ENCODE measurements at places on chromosomes 5 and 9. TPM values are rescaled to one million over a fixed set of nuclear protein-coding genes. Genes with fewer than 3 reads are reported as not detected.

DNA sequence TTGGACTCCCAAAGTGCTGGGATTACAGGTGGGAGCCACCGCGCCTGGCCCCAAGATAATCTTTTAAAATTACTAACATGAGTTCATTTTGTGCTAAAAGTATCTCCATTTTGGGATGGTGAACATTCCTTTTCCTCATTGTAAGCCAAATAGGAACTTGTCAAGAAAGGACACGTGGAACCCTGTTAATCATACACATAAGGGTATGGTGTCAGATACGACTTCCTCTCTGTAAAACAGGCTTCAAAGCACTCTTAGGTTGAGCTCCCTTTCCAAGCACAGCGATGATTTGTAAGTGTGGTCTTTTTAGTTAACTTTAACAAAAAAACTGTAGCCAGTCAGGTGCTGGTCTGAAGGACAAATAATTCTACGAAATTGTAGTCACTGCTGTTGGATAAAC is 132.7 kb downstream of the UNC13B start:
- no peak for DNase-seq

Gene LCN1
- total RNA-seq: not detected

DNA sequence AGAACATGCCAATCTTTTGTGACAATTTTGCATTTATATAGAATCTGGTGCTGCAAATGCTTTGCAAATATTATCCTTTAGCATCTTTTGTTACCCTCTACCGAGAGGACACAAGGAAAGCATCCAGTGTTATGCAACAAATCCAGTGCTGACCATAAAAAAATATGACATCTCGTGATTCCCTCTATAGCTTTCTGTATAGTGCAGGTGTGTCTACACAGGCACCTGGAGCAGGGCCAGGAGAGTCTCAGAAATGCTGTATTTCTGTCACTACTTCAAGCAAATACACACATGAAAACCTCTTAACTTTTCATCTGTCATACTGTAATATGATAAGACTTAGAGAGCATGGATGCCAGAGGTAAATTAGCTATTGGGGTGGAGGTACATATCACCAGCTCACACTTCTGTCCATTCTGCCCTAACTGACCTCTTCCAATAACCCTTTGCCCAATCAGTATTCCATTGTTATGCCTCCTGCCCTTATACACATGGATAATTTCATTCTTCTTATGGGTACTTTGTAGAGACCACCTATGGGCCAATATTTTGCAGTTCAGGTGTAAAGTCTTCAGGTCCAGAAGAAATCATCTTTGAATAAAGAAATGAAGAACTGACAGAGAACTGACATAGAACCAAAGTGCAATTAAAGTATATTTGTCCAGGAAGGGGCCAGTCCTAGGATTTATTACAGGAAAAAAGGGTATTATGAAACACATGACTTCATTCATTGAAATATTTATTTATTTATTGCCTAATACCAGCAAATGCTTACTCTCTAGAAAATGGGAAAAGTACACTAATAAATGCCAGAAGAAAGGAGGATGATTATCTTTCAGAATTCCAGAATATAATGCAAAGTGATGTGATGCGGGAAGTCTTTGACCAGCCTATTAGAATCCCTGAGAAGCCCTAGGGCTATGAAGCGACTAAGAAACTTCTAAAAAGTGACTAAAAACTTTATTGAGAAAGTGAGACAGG is 106.5 kb downstream of the EPB41L4A start:
- DNase-seq: no peak

- DNase-seq: peak; percentile 33
Observed at GRCh38 chr9:131627648-131628458, 82.5 kb downstream of the PRRT1B start.

Gene PCDHB13
- total RNA-seq: not detected

Gene SIT1
- 24.2 TPM for total RNA-seq

DNA sequence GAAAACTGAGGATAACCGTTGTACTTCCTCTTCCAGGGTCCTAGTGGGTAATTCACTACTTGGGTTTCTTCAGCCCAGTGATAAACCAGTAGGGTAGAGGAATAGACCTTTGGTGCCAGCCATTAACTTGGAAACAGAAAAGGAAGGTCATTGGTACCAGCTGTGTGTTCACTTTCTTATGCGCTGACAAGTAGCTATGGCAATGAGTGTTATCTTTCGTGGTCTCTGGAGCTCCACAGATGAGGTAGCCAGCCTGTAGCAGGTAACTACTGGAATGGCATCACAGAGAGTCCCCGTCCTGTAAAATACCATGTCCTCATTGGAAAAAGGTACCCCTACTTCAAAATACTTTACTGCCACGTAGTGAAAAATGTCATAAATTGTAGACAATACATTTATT is 2.3 kb downstream of the UHRF2 start:
- no peak for DNase-seq

GRCh38 chr5:58754250-58754649 is 171.4 kb downstream of the RAB3C start:
- DNase-seq: no peak

DNA sequence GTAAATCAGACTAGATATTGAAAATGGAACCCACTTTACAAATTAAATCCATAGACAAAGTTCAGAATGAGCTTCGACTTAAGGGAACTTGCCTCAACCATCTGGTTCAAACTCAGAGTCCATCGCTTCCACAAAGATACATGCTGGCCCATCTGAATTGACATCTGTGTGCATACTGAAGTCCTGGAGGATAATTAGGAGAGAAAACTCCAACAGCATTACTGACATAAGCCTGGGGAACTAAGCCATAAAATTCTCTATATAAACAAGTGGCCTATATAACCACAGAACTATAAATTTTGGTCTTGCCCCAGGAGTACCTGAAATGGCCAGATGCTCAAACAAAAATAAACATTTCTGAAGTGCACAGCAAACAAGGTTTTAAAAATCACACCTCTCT is 94.4 kb downstream of the IZUMO3 start:
- DNase-seq: no peak

Gene HAVCR2
- total RNA-seq: 8.1 TPM

GRCh38 chr9:128070874-128071273 is 2.8 kb downstream of the SLC25A25 start:
- no peak for DNase-seq

Gene SLC45A2
- total RNA-seq: 0.93 TPM

Gene SCGB3A2
- not detected for total RNA-seq

GRCh38 chr9:88196142-88196790 is 58.0 kb upstream of the SPATA31C2 start:
- DNase-seq: no peak

DNA sequence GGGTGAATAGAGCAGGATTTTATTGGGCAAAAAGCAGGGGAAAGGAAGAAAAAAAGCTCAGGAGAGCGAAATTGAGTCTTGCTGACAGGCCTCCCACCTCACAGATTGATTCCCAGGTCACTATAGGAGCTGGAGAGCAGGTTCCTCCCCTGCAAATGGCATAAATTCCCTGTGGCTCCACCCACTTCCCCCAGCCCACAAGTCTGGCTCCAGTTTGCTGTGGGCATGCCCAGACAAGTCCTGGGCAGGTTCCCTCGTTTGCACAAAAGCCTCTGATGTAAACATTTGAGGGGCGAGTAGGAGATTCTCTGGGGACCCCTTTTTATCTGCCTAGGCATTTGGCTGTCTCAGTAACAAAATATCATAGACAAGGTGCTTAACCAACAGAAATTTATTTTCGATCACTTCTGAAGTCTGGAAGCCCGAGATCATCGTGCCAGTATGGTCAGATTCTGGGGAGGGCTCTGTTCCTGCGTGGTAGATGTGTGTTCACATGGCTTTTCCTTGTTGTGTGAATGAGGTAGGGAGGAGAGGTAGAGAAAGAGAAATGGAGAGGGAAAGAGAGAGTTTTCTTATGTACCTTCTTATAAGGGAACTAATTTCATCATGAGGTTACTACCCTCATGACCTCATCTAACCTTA is 614.5 kb downstream of the MAT2B start:
- DNase-seq: no peak

GRCh38 chr9:68648971-68649370 is 56.1 kb upstream of the PIP5K1B start:
- DNase-seq: no peak

Gene TEX48
- total RNA-seq: not detected

DNA sequence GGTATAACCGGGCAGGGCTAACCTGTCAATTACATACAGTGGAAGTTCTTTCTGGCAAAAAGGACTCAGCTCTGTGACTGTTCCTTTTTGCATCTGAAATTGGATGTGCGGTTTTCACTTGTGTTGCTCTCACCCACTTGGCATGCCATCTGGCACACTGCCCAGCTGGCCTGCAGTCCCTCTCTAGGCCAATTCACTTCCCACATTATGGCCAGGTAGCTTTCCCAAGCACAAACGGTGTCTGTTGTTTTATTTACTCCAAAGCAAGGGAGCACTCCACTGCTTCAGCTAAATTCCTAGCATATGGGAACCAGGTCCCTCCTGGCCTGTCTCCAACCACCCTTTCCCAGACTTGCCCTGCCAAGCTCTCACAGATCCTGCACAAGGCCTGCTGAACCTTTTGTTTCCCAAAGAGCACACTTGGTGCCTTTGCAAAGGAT is 132.5 kb downstream of the SEMA6A start:
- DNase-seq: no peak

DNA sequence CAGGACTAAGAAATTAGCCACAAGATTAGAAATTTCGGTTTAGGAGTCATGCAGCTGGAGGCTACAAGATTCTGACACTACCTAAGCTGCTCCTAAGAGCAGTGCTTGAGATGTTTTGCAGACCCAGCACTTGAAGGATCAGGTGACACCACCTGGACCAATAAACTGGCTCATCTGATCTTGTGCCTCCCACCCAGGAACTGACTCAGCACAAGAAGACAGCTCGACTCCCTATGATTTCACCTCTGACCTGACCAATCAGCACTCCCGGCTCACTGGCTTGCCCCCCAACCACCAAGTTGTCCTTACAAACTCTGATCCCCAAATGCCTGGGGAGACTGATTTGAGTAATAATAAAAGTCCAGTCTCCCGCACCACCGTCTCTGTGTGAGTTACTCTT is 170.4 kb downstream of the TTC39B start:
- no peak for DNase-seq

Gene GRM6
- total RNA-seq: not detected

Gene SPATA31C1
- not detected for total RNA-seq

DNA sequence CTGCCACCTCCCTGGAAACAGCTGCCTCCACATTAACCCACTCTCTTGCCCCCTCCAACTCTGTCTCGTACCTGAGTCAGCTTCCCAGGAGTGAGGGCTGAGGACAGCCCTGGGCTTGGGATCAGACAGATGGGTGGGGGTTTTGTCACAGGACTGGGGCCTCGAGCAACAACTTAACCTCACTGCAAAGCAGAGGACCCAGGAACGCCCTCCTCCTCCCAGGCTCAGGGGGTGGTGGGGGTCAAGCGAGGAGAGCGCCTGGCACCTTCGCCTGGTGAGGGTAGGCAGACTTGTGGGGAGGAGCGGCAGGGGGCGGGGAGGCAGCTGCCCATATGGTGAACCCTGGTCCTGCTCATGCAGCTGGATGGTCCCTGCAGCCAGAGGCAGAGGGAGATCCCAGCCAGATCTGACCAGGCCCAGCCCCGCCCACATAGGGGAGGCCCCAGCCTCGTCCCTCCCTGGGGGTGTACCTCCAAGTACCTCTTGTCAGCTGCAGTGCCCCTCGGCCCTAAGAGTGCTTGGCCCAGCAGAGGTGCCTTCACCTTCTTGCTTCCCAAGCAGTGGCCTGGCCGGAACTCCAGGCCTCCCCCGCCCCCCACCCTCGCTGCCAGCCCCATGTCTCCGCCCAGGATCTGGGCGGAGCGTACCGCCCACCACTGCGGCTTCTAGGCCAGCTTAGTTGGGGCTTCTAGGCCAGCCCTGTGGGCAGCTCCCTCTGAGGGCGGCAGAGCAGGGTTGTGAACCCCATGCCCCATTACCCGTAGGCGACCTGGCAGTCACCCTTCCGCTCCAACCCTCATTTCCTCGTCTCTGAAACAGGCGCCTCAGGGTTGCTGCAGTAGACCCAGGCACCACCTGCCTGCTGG is at the start of gene SARDH:
Gene SARDH (minus strand): TSS at position 579 of the 866 bp plus-strand sequence. CDS start 4,179 bp downstream, outside the sequence.
- no peak for DNase-seq

- no peak for DNase-seq
Observed at GRCh38 chr9:113484258-113484730, 20.8 kb downstream of the RGS3 start.

GRCh38 chr9:82961504-82962125 is 101.3 kb downstream of the RASEF start:
- DNase-seq: peak; percentile 4
